Skeletal muscle cell (primary cell): ENCODE measurements at places on chromosomes 12 and 14.

- DNase-seq: no peak
Observed at GRCh38 chr12:57133916-57134315, 5.6 kb downstream of the LRP1 start.

GRCh38 chr12:126899926-126900792 lies 1366.8 kb upstream of the TMEM132C start:
- no peak for DNase-seq

DNA sequence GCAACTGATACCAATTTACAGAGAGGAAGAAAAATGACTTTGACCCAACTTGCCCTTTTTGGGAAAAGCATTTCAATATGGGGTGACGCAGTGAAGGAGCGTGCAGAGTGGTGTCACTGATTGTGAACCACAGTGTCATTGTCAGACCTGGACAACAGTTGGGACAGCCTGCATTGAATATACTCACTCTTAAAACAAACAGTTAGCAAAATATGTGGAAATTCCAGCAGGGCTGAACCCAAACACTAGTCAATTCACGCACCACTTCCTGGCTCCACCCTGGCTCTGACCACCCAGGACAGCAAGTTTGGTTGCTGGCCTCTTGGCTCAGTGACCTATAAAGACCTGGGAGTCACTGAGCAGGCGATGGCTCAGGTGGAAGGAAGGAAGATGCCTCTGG lies 61.3 kb downstream of the NOS1 start:
- no peak for DNase-seq

GRCh38 chr14:63624203-63624602 lies 17.5 kb downstream of the WDR89 start:
- no peak for DNase-seq

DNA sequence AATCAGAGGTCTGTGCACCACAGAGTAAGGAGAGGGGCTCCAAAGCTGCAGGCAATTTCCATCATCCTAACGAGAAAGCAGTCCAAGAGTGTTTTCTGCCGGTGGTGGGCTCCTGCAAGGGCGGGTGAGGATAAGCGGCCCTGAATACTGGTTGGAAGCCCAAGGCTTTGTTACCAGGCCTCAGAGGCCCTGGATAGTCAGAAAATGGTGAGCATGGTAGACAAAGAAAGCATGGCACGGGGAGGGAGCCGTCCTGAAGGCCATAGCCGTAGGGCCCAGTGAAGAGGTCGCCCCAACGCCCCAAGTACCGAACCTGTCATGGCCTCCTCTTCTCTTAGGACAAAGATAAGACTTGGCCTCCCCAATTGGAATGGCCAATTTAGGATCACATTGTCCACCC lies 306.6 kb upstream of the FKBP4 start:
- no peak for DNase-seq

DNA sequence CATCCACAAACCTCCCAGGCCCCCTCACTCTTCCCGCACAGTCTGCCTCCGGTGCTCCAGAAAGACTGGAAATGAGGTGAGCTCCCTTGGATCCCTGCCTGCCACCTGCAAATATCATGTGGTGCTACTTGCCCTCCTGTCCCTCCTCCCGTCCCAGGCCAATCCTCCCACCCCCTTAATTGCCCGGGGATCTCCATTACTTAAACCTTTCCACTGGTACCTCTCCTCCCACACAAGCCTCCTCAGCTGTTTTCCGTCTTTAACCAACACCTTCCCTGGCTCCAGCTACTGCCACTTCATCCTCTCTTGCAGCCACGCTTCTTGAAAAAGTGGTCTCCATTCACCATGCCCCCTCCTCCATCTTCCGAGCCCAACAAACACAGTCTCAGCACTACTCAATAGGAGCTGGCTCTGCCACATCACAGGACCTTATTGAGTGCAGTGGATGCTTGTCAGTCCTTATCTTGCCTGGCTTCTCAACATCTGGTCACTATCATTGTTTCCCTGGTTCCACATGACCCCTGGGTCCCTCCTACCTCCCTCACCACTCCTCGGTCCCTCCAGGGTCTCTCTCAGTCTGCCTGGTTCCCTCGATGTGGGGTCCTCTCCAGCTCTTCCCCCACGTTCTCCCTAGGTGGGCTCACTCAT lies 11.5 kb downstream of the FAIM2 start:
- no peak for DNase-seq

- DNase-seq: no peak
Observed at GRCh38 chr12:25986180-25986579, 27.7 kb downstream of the RASSF8 start.

GRCh38 chr14:68734231-68734732 lies 58.6 kb downstream of the ZFP36L1 start:
- DNase-seq: no peak

GRCh38 chr14:102164241-102164641 lies 24.5 kb downstream of the WDR20 start:
- no peak for DNase-seq

DNA sequence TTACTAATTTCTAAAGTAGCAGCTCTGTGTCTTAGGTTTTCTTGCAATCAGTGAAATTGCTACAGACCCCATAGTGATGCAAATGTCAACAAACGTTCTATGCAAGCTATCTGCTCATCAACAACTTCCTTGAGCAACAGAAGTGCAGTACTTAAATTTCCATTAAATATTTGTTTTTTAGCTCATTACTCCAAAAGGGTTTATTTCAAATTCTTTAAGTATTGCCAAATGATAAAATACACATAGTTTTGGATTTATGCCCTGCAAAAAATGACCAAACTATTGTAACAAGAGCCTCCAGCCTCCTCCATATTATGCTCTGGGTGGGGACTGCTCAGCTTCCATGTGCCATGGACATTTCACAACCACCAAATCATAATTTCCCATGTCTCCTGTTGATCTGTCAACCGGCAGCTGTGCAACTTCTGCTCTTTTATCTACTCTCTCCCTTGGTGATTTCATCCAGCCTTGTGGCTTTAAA lies 4.4 kb downstream of the BDKRB1 start:
- DNase-seq: no peak

GRCh38 chr14:35747379-35747778 lies 61.7 kb downstream of the RALGAPA1 start:
- DNase-seq: no peak

GRCh38 chr12:47488888-47489287 lies 216.9 kb downstream of the RPAP3 start:
- DNase-seq: no peak

DNA sequence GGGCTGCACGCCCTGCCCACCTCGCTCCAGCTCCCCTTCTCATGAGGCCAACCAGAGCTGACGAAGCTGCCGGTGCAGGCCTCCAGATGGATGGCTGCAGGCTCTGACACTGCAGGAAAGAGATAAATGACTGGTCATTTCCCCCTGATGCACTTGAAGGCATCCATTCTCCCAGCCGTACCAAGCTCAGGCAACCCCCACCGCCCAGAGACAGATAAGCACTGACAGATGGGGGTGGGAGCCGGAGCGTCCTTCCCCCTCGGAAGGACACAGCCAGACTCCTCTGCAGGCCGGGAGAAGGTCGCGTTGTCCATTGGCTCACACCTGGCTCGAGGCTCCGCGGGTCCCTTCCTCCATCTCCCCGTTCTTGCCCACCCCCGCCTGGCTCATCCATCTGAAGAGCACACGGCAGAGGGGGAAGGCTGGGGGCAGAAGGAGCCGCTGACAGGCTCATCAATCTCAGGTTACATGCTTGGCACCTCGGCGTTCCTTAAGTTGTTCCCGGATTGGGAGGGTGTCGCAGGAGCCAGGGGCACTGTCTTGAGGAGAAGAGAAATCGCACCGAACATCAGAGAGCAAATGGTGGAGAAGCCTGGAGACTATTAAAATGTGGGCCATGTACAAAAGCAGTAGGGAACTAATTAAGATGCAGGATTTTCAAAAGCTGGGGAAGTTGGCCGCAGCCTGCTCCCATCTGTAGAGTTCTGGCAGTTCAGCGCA lies 151.6 kb downstream of the DPF3 start:
- no peak for DNase-seq

GRCh38 chr12:122834921-122835749 lies at the start of gene HIP1R:
HIP1R (plus strand) TSS chr12:122835457; CDS start chr12:122835551, 94 bp downstream.
- DNase-seq: no peak

GRCh38 chr12:125351788-125352187 lies 286.6 kb downstream of the AACS start:
- no peak for DNase-seq

DNA sequence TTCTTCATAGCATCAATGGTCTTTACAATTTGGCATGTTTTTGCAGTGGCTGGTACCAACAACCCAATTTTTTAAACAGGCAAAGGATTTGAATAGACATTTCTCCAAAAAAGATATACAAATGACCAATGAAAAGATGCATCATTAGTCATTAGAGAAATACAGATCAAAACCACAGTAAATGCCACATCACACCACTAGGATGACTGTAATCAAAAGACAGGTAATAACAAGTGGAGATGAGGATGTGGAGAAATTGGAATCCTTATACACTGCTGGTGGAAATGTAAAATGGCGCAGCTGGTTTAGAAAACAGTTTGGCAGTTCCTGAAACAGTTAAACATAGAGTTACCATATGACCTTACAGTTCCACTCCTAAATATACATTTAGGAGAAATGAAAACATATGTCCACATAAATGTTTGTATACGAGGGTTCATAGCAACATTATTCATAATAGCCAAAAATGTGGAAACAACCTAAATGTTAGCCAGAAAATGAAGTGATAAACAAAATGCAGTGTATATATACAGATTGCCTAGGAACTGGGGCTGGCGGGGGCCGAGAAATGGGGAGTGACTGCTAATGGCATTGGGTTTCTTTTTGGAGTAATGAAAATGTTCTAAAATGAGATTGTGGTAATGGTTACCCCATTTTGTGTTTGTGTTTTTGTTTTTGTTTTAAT lies 55.2 kb downstream of the TGFB3 start:
- no peak for DNase-seq

DNA sequence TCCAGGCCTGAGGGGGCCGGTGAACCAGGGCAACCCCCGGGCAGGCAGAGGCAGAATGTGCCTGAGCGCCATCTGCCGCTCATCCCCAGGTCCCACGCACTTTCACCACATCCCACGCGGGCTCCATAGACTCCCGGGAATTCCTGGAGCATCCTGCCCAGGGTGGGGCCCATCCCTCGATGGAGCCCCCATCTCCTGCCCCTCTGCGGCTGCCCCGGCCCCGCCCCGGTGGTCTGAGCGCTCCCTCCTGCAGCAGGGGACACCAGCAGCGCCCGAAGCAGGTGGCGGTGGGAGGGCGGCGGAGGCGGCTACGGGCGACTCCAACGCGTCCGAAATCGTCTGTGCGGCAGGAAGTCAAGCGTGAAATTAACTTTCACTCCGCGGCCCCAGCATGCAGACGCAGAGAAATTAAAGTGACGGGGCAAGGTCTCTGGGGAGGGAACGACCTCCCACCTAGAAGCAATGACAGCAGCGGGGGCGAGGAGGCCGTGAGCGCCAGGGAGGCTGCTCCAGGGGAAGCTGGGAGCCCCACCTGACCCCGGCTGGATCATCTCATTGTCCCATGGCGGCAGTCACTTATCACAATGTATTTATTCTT lies 122.2 kb downstream of the NCOR2 start:
- no peak for DNase-seq

DNA sequence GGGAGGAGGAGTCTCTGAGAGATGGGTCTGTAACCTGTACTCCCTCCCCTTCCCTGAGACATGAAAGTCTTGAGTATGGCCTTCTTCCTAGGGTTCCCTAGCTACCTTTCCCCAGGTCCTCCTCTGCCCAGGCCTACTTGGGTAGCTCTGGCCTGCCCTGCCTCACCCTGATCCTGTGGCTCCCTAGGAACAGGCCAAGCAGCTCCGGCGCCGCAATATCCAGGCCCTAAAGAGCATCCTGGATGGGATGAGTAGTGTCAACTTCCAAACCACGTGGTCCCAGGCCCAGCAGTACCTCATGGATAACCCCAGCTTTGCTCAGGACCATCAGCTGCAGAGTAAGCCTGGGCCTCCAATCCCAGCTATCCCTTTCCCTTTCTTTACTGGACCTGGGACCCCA lies 12.3 kb downstream of the PRPF40B start:
- DNase-seq: no peak

- DNase-seq: no peak
Observed at GRCh38 chr14:77607741-77608302, 8.6 kb downstream of the SPTLC2 start.

GRCh38 chr12:27616356-27617142 lies 79.7 kb upstream of the REP15 start:
- no peak for DNase-seq

DNA sequence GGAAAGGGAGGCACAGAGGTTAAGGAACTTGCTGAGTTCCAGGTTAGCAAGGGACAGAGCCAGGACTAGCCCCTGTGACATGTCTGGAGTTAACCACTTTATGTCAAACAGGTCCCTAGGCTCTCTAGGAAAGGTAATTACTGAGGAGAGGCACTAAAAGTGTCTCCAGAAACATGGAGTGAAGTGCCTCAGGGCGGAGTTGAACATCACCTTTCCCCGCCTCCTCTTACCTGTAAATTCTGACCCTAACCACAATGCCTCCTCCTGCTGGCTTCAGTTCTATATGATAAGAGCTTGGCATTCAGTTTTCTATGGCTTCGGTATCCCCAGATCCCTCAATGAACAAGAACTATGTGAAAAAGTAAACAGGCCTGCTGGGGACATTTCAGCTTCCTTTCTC lies 18.1 kb downstream of the RPH3A start:
- DNase-seq: no peak

DNA sequence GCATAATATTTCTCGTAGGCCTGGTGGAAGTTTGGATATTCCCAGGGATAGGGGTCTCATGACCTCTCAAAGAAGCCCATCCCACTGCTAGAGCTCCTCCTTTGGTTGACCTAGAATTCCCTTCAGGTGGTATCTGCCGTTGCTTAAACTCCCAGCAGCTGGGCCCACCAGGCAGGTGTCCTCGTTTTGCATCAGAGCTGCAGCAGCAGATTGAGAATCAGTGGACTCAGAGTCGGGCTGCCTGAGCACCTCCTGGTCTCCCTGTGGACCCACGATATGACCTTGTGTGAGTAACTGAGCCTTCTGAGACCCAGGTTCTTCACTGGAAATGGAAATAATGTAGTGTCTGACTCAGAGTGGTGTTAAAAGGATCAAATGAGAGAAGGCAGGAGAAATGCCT lies 132.7 kb downstream of the PAPOLA start:
- no peak for DNase-seq

DNA sequence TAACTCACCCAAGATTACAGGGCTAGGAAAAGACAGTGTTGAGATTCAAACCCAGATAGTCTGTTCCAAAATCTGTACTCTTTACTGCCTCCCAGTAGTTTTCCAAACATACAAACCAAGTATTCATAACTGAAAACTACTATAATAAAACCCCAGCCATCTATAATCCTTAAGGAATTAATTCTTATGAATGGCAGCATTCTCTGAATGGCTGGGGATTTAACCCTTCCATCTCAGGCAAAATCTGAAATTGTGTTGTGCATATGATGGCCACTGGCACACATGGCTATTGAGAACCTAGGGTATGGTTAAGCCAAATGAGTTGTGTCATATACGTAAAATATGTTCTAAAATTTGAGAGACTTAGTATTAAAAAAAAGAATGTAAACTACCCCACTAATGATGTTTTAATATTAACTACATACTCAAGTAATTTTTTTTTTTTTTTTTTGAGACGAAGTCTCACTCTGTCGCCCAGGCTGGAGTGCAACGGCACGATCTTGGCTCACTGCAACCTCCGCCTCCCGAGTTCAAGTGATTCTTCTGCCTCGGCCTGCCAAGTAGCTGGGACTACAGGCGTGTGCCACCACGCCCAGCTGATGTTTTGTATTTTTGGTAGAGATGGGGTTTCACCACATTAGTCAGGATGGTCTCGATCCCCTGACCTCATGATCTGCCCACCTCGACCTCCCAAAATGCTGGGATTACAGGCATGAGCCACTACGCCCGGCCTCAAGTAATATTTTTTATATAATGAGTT lies 16.7 kb downstream of the PPP1R13B start:
- no peak for DNase-seq
